Nucleus accumbens (tissue), 56 donors: ENCODE measurements at places on chromosomes 12 and 14.
A peak's percentile ranks its signal among the peaks of the same experiment; 100 is the strongest.

DNA sequence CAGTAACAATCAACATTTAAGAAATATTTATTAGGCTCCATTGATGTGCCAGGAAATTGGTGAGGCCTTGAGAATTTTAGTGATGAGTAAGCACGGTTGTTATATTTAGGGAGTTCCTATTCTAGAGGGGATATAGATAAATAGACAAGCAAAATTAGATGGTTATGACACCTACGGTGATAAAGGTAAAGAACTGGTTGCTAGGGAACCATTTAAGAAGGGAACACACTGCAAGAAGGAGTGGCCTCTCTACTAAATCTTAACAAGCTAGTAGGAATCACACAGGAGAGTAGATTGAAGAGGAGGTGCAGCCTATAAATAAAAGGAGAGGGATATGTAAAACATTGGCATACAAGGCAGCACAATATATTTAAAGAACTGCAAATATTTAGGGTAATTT lies 155.2 kb downstream of the LRIG3 start:
- no peak for DNase-seq

GRCh38 chr12:120748242-120748641 lies 22.6 kb downstream of the ACADS start:
- DNase-seq = no peak

DNA sequence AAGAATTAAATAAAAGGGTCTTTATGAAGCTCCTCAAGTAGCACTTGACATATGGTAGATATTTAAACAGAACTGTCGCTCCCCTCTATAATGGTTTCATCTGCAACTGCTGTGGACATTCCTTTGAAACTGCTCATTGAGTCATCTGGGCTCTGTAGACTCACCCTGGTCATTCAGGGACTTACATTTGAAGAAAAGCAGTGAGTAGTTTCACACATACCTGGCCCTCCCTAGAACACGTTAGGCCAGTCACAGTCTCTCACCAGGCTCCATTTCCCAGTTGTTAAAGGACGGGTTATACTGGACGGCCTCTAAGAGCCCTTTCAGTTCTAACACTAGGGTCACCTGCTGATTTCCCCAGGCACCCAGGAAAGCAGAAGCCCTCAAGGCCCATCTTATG lies 217.0 kb downstream of the BCL11B start:
- DNase-seq = no peak

DNA sequence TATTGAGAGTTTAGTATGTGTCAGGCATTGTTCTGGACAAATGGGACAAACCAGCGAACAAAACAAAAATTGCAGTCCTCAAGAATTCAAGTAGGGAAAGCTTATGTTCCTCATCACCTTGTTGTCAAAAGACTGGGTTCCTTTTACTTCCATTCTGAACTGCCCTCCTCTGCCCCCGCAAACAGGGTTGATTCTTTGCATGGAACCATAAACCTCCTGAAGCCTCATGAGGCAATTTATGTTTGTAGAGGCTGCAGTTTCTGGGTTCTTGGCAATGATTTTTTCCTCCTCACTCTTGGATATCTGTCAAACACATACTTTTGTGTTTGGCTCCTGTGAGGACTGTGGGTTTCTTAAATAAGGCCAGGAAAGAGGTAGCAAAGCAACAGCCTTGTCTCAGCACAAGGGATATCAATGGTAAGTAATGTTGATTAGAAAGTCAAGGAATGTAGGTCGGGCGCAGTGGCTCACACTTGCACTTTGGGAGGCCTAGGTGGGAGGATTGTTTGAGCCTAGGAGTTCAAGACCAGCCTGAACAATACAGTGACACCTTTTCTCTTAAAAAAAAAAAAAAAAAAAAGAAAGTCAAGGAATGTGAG lies 13.9 kb downstream of the COPZ1 start:
- no peak for DNase-seq

DNA sequence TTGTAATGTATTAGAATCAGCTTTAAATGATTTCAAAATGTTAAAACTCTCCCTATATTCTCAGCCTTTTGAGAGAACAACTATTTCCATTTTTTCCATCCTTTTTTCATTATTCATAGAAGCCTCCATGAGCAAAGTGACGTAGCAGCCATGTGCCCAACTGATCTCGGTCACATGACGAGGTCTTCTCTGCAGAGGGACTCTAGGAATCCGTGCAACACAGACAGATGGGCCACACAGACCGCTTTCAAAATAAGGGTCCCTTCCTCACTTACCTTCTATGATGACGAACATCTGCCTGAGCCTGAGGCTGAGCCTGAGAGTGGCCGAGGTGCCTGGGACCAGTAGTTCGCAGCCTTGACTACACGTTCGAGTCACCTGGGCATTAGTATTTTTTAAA lies 293.8 kb downstream of the FOXN3 start:
- DNase-seq = no peak

GRCh38 chr14:21070083-21070609 lies at the start of gene ARHGEF40:
Gene ARHGEF40, plus strand, starts transcription at chr14:21070304. Its CDS starts 93 bp downstream, at chr14:21070397.
- DNase-seq = peak; percentile 63

DNA sequence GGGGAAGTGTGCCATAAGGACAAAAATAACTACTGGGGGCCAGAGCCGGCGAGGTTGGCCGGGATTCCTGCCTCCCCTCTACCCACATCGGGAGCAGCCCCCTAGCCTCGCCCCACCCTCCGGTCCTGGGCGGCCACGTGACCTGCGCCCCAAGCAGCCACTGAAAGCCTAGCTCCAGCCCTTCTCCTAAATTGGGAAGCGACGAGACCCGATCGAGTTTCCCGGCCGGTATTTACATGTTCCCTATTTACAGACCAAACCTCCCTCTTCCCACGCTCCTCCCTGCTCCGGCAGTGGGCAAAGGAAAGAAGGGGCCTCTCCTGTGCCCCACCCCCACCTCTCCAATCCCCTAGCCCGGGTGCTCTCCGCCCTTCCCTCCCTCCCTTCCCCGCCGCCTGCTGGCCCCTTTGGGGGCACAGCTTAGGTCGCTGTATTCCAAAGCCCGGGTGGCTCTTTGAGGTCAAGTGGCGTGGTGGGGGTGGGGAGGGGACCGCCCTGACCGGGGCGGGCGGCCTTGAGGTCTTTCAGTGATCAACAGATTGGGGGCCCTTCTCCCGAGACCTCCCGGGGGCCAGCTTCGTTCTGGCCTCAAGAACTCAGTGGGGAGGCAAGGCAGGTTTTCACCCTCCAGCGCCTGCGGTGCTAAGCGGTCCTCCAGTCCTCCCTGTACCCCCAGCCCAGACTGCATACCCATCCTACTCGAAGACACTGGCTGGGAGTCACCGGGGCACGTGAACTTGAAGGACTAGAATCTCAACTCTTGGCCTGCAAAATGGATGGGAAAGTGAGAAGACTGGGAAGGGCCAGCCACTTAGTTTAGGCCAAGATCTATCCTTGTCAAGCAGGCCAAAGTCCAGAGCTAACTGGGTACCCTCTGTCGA lies 6.3 kb upstream of the CTDSP2 start:
- no peak for DNase-seq

DNA sequence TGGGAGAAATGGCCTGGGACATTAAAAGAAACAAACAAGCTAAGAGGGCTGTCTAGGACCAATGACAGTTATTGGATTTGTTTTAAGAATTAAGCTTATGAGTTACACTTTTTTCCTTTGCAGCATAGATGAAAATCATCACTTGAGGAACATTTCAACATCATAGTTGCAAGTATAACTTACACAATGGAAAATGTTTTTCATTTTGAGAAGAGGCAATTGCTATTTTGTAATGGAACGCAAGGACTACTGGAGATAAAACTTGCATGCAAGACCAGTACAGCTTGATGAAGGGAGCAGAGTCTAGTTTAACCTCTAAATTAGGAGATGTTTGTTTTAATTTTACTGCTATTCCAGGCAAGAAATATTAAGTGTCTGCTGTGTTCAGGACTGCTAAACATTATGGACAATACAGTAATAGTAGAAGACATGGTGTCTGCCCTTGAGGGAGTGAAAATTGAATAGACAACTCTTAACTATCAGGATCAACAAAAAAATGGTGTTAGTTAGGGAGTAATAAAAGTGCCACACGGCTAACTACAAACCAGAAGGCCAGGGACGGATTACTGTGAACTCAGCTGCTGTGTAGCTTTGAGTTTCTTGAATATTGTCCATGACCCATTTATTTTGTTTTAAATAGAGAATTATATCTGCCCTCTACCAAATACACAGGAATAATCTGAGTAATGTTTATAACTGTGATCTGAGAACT lies 374.5 kb downstream of the RAD51B start:
- DNase-seq = no peak

GRCh38 chr14:67574806-67575205 lies 25.3 kb downstream of the PIGH start:
- no peak for DNase-seq
